ENCODE measurements at places on chromosomes 11 and 22.

GRCh38 chr11:48122656-48123055 is 94.0 kb upstream of the OR4B1 start:
- no peak for DNase-seq

DNA sequence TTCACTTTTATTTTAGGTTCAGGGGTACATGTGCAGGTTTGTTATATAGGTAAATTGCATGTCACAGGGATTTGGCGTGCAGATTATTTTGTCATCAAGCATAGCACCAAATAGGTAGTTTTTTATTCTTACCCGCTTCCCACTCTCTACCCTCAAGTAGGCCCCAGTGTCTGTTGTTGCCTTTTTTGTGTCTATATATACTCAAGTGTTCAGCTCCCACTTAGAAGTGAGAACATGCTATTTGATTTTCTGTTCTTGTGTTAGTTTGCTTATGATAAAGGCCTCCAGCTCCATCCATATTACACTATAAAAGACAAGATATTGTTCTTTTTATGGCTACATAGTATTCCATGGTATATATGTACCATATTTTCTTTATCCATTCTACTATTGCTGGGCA is 28.5 kb upstream of the LIN7C start:
- DNase-seq, result no peak

GRCh38 chr11:122179961-122180834 is 64.2 kb upstream of the BLID start:
- no peak for DNase-seq

GRCh38 chr11:72406540-72407527 is 27.5 kb downstream of the CLPB start:
- DNase-seq, result no peak

GRCh38 chr22:42553475-42554361 is at the start of gene SERHL2:
Gene SERHL2, plus strand, starts transcription at chr22:42553956. Its CDS starts 65 bp downstream, at chr22:42554021.
- DNase-seq, result peak; percentile 79

GRCh38 chr22:50544746-50545253 is 899 bp upstream of the KLHDC7B start:
- DNase-seq, result no peak

All from stimulated activated CD4-positive, alpha-beta T cell treated with anti-CD3 and anti-CD28 coated beads, Interleukin-1b, Interleukin-23, amount 100 ng/mL, for 48 hours (primary cell).